ENCODE measurements at places on chromosomes 5 and 9.

GRCh38 chr5:158758675-158759074, 341.0 kb downstream of the EBF1 start:
- no peak for DNase-seq

DNA sequence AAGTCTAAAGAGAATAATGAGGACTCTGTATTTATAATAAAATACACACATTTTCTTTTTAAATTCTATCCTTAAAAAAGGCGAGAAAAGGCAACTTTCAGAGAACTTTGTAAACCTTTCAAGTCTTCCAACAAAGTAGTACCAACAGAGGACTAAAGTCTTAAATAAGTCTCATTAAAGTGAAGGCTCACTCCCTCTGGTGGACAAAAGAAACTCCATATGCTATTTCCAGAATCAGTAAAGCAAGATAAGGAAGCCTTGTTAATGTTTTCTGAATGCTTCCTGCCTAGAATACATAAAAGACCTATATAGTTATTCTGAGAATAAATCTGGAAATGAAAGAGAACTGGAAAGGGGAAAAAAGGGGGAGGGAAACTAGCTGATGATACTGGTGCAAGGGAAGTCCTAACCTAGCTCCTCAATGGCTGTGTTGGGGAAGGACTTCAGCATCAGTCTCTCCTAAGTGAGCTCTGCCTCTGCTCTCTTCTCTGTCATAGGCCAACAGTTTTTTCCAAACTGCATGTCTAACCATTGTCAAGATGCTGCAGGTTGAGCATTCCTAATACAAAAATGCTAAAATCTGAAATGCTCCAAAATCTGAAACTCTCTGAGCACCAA, 7.2 kb downstream of the HMGCS1 start:
- no peak for DNase-seq

- DNase-seq = no peak
Measured at GRCh38 chr9:6215562-6215961, at the start of gene IL33. TSS of gene IL33 (plus strand) at chr9:6215807. CDS start at chr9:6241695, 25,888 bp downstream.

DNA sequence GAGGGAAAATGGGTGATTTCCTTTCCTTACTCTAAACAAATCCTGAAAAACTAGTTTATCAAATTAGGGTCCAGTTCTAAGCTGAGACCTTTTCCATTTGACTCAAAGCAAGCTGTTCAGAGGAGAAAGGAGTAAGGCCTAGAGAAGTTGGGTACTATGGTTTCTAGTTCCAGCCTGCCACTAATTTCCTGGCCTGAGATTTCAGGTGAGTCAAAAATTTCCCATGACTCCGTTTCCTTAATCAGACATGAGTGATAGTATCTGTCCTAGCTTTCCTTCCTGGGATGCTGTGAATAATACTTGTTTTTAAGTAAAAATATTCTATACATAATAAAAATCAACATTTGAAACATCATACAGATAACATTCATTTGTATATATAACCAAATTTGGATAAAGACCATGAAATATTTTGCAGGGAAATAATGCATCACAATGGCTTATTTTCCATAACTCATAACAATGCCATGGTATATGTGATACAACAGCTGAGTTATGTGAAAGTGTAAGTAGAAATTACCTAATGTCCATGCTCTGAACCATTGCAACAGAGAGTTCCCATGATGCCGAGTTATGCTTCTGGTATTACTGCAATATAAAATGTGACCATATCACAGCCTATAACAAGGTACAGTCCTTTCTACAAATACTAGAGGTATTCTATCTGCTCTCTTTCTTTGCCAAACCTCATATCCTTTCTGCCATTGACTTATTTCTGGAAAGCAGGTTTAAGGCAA, 142.7 kb downstream of the MLLT3 start:
- DNase-seq = no peak

GRCh38 chr9:127411122-127411521, 13.1 kb upstream of the ZNF79 start:
- DNase-seq = no peak

- DNase-seq = no peak
Measured at GRCh38 chr9:72497447-72498046, 23.9 kb upstream of the TMC1 start.

- no peak for DNase-seq
Measured at GRCh38 chr5:65032250-65032649, 263.5 kb downstream of the CWC27 start.

GRCh38 chr9:82810915-82811314, 252.0 kb downstream of the RASEF start:
- no peak for DNase-seq

DNA sequence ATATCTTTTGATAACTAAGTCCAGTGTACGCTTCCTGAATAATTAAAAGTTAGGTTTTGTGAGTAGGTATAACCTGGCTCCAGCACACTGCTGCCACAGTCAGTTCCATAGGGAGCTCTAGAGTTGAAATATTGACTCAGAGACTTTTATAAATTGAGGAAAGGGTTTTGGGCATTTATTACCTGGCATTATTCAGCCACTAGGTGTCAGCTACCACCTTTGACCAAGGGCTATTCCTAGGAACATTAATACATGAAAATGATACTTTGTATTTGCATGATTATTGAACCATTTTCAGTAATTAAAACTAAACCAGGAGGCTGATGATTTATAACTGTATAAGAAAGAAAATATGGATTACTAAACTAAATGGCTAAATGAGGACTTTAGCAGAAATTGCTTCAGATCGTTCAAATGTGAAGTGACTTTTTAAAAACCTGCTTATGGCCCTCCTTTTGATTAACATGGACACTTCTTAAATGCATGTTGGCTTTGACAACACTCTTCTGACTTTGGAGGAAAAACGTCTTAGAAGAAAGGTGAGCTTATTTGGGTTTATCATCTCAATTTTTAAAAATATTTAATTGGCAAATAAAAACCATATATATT, 83.0 kb downstream of the SMC2 start:
- no peak for DNase-seq

DNA sequence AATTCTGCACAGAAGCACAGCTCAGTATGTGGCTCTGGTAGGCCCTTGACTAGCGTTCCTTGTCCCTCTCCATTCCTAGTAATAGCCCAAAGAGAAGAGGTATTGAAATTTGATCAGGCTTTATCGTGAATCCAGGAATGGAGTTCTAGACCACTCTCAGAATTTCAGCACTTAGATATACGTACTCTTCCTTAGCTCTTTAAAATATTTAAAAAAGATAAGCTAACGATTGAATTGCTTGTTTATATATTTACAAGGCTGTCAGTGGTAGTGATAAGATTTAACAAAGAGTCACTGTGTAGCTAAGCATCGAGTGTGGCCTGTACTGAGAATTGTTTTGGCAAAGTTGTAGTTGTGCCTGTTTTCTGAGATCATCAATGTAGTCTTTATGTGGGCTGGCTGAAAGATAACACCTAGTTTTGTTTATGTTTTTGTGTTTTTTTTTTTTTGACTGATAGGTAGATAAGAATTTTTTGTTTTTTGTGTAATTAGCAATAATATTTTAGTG, 2.5 kb downstream of the KIAA1958 start:
- no peak for DNase-seq

DNA sequence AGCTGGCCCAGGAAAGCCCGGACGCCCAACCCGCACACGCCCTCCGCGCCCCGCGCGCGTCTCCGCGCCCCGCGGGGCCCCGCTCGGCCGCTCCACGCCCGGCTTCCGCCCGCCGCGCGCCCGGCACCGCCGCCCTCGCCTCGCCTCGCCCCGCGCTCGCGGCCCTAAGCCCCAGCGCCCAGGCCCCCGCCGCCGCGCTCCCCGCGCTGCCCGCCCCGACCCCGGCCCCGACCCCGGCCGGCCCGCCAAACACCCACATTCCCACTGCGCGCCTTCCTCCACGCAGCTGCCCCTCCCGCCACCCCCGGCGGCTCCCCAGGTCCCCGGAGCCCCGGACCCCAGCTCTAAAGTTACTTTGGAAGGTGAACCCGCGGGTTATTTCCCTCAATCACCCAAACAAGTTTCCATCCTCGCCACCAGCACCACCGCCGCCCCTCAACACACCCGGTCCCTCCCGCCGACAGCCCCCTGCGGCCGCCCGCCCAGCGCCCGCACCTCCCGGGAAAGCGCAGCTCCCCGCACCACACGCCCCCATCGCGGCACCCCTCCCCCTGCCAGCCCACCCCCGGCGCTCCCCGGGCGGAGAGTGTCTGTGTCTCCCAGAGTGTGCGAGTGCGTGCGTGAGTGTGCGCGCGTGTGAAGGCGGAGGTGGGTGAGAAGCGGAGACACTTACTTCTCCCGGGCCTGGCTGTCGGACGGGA, 439 bp downstream of the SSBP2 start:
- DNase-seq = no peak

GRCh38 chr5:55276771-55277170, 30.7 kb downstream of the DHX29 start:
- DNase-seq = no peak

DNA sequence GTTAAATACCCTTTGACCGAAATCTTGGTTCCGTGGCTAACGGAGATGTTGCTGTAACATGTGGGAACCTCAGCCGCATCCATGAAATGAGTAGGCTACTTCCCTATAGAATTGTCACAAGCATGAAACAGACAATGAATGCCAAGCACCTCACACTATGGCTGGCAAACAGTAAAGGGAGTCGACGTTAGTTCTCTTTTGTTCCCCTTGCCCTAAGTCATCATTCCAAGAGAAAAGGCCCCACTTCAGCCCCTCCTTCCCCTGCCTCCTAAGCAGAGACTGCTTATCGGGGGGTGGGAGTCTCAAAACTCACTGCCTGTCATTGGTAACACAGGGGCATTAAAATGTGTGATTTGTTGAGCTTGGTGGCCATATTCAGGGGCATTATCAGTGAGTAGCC, 159.6 kb downstream of the MAPKAP1 start:
- no peak for DNase-seq

DNA sequence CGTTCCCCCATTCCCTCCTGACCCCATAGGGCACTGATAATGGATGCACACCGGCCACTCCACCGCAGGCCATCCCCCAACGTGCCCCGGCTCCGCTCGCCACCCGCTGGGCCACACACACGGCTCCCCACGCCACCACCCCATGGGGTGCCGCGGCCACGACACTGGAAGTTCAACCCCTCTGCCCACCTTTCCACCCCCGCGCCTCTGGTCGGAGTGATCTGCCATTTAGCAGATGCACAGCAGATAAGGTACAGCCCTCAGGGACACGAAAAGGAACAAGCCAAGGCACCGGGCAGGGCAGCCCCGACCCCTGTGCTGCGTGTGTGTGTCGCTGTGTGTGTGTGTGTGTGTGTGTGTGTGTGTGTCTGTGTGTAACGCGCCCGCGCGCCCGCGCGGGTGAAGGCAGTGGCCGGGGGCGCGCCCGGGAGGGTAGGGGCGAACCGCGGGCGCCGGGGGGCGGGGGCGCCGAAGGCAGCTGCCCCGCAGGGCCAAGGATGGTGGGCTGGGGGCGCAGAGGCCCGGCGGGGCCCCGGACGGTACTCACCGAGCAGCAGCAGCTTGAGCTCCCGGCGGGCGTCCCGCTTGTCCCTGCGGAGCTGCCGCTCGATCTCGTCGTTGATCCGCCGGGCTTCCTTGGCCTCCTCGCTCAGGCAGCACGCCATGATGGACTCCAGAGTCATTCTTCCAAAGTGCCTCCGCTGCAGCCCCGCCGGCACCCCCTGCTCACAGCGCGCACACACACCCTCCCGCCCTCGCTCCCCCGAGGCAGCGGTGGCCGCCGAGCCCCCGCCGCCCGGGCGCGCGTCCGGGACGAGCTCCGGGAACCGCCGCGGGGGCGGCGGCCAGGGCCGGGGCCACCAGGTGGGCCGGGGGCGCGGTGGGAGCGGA, 813 bp downstream of the GNAQ start:
- no peak for DNase-seq

DNA sequence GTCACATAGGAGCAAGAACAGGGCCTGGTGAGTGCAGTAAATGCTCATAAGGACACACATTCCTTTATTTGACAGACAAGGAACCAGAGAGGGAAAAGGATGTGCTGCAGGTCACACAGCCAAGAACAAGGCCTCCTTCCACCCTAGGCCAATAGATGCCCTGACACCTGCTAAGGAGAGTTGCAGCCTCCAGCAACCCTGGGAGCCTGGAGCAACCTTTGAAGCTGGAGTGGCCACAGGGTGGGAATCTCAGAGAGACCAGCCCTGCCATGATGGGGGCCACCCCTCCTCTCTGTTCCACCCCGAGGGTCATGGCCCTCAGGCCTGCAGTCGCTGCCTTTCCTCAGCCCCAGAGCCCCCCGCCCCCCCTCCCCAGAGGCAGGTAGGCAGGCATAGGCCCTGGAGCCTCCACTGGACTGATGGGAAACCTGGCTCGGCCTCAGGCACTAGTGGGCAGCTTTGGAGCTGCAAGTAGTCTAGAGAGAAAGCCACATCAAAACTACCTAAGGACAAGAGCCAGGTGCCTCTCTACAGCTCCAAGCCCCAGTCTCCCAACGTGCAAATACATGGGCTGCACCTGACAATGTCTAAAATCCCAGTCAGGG, 116.1 kb upstream of the SPOCK1 start:
- no peak for DNase-seq

GRCh38 chr5:88734191-88734640, 148.8 kb downstream of the MEF2C start:
- no peak for DNase-seq

GRCh38 chr9:70987986-70988385, 133.4 kb downstream of the TRPM3 start:
- no peak for DNase-seq

- DNase-seq = no peak
Measured at GRCh38 chr9:36632892-36633291, 60.2 kb downstream of the MELK start.

- no peak for DNase-seq
Measured at GRCh38 chr5:4191041-4191440, 595.4 kb downstream of the IRX1 start.

- DNase-seq = no peak
Measured at GRCh38 chr9:130298662-130299279, 33.2 kb downstream of the HMCN2 start.

DNA sequence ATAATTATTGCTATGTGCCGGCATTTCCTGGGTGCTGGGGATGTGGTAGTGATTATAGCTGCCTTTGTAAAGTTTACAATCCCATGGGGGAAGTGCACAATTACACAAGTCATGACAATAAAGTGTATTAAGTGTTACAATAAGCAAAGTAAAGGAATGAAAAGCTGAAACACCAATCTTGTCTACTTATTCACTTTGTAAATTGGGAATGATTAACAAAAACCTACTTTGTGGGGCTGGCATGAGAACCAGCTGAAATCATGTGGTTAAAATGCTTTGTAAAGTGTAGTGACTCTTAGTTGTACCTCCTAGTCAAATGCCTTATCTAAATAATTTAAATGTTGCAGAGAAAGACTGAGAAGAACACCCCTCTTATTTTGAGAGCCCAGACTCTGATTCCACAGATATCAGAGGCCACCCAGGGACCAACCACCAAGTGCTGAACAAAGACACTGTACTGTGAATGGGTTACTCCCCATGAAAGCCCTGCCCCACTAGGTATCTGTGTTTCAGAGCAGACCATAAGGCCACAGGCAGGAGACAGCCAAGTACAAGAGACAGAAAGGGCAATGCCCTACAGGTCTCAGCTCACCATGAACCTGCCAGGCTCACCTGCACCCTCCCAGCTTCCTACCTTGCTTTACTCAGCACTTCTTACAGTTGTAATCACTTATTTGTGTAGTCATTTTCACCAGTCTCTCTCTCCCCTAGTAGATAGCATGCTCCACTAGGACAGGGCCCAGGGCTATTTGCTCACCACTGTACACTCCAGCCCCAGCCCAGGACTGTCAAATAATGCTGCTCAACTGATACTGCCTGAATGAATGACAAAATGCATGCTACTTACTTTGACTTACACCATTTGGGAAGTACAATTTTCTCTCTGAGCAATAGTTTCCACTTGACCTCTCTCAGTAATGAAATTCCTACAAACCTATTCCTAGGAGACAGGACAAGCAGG, 101.6 kb upstream of the APC start:
- no peak for DNase-seq

GRCh38 chr9:127968042-127968441, 12.7 kb downstream of the EEIG1 start:
- no peak for DNase-seq
